T-helper 17 cell (primary cell): ENCODE measurements at places on chromosomes 12 and 14.
A peak's percentile ranks its signal among the peaks of the same experiment; 100 is the strongest.

- no peak overlapping the region for H3K27ac ChIP-seq
- H3K4me1 ChIP-seq: peaks cover 12% of the 10 kb centered on the region
- H3K27me3 ChIP-seq: peaks cover 26% of the 10 kb centered on the region
- H3K36me3 ChIP-seq: peaks cover 2% of the 10 kb centered on the region
Measured at GRCh38 chr14:69351385-69351784, 46.7 kb downstream of the ERH start.

DNA sequence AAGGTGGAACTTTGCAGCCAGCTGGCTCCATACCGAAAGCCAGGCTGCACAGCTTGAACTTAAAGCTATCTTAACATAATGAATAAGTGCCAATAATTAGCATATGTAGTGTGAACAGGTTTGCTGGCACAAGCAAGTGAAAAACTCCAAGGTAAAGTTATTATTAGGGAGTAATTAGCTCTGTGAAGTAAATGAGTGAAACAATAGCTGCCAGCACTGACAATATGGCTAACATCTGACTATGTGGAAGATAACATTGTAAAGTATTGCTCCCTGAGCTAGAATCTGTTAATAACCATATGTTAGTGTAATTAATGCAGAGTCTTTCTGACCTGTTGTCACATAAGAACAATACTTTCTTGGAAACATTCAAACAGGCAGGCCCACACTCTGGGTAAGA, 246.4 kb downstream of the SOX5 start:
- no peak overlapping the region for H3K27ac ChIP-seq
- no peak overlapping the region for H3K4me3 ChIP-seq
- no peaks in the 10 kb centered on the region for H3K27me3 ChIP-seq
- H3K36me3 ChIP-seq: no peaks in the 10 kb centered on the region
- no peaks in the 10 kb centered on the region for H3K4me1 ChIP-seq
- DNase-seq: no peak

- H3K4me3 ChIP-seq: no peak overlapping the region
- H3K27ac ChIP-seq: no peak overlapping the region
- H3K4me1 ChIP-seq: no peaks in the 10 kb centered on the region
- H3K27me3 ChIP-seq: no peaks in the 10 kb centered on the region
- no peaks in the 10 kb centered on the region for H3K36me3 ChIP-seq
- DNase-seq: no peak
Measured at GRCh38 chr12:118582863-118583262, 206.5 kb downstream of the SUDS3 start.

DNA sequence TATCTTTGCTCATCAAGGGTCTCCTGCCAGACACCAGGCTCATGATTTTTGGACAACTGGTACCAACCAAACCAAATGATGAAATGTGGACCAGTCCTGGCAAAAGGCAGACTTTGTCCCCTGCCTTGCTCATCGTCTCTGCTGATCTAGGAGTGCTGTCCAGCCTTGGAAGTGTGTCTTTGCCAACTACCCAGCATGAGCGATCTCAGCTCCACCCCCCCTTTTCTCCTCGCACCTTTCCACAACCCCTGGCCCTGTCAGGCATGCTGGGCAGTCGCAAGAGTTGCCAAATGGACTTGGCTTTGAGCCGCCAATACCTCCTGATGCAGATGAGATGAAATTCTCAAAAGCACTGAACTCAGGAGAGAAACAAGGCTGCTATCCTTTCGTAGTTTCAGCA, 174.3 kb downstream of the KCNA5 start:
- no peak overlapping the region for H3K27ac ChIP-seq
- DNase-seq: no peak
- peaks cover 28% of the 10 kb centered on the region for H3K27me3 ChIP-seq
- no peaks in the 10 kb centered on the region for H3K36me3 ChIP-seq
- no peak overlapping the region for H3K4me3 ChIP-seq
- H3K4me1 ChIP-seq: no peaks in the 10 kb centered on the region

DNA sequence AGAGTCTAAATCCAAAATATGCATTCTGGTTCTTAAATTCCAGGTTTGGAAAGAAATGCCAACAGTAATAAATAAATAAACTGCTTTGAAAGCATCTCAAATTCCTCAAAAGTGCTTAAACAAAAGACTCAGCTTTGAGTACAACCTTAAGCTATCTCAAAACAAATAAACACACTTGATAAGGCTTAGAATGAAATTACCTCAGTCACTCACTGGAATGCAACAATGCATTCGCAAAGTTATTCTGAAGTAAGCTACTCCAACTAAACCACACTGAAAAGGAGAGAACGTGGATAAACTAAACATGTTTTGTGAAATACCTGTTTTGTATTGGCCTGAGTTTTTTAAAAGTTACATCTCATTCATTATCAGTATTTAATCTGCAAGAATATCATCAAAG, 1.2 kb downstream of the SPTSSA start:
- no peaks in the 10 kb centered on the region for H3K36me3 ChIP-seq
- H3K4me1 ChIP-seq: peaks cover 12% of the 10 kb centered on the region
- H3K27ac ChIP-seq: peak overlapping the region; percentile 39
- H3K4me3 ChIP-seq: peak overlapping the region; percentile 93
- no peak for DNase-seq

DNA sequence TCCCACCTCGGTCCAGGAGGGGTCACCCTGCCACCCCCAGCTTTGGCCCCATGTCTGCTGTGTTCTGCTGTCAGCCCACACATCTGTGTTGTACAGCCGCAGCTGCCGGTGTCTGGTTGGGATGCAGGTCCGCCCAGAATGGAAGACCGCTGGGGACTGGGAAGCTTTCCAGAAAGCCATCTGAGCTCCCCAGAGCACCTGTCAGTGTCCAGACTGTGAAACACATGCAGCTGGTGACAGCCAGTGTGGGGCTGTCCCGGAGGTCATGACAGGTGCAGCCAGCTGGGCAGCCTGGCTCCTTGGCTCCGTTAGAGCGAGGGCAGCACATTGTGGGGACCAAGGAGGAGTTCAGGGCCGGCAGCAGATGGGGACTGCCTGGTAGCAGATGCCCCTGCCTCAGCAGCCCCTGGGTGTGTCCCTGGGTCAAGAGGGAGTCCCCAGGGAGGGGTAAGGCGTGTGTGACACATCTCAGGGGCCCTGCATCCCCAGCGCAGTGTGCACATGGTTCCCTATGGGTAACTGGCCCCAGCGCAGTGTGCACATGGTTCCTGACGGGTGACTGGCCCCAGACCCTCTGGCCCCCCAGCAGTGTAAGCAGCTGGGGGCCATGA, 16.4 kb downstream of the CEP170B start:
- peaks cover 3% of the 10 kb centered on the region for H3K4me1 ChIP-seq
- H3K36me3 ChIP-seq: no peaks in the 10 kb centered on the region
- no peak for DNase-seq
- H3K27ac ChIP-seq: no peak overlapping the region
- no peak overlapping the region for H3K4me3 ChIP-seq
